ELR (cell line): ENCODE measurements at places on chromosomes 3 and 15.

DNA sequence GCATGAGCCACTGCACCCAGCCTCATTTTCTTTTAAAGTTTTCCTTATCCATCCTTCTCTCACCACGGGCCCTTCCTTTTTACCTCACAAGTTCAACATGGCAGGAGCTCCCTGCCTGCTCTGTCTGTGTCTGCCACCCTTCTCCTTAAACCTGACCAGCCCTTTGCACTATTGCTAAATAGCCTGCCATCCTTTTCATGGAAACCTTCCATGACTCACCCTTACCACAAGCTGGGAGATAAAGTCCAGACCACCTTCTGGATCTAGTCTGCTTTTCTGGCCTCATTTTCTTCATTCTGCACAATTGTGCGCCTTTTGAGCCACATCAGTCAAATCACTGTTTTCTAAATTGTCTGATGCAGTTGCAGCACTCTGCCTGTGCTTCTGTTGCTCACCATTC, 8.9 kb downstream of the PARP14 start:
- DNase-seq = peak; percentile 77

GRCh38 chr3:163481738-163482137, 1596.6 kb downstream of the SI start:
- DNase-seq = no peak

GRCh38 chr3:38332201-38332600, 14.4 kb upstream of the XYLB start:
- no peak for DNase-seq

GRCh38 chr3:139887431-139887830, 47.6 kb upstream of the CLSTN2 start:
- DNase-seq = no peak

DNA sequence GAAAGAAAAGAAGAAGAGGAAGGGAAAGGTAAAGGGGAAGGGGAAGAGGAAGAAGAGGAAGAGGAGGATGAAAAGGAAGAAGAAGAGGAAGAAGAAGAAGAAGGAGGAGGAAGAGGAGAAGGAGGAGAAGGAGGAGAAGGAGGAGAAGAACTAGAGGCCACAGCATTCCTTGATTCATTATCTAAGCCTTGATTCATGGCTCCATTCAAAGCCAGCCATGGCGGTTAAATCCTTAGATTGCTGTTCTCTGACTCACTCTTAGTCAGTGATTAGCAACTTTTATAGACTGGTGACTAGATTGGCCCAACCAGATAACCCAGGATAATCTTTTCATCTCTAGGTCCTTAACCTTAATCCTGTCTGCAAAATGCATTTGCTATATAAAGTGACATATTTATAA, 47.6 kb downstream of the OSTN start:
- peak; percentile 94 for DNase-seq

GRCh38 chr3:161559177-161559998, 62.8 kb downstream of the OTOL1 start:
- peak; percentile 77 for DNase-seq

GRCh38 chr3:155335724-155336354, 42.4 kb upstream of the STRIT1 start:
- DNase-seq = no peak

DNA sequence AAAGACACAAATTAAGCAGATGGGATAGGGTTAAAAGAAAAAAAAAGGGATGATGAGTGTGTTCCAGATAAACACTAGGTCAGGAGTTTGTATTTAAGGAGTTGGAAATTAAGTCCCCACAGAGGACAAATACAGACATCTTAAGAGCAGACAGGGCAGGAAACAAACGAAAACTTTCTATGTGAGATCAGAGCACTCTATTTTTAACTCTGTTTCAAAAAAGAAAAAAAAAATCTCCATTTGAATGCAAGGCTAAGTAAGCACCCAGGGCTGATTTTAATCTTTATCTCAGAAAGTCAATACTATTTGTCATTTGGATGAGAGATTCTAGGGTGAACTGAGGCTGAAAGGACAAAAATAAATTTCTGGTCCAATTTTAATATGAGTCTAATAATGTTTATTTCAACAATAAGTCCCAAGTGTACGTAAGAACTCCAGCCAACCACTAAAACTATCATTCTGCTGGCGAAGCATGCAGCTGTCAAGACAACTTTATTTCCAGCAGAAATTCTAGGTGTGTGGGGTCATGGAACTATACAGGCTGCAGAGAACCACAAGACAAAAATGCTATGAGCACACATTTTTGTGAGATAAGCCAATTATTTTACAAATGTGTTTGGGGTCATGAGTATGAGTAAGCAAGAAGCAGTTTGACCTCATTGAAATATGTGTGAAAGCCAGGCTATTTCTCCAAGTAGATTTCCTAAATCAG, 186.1 kb downstream of the FMN1 start:
- peak; percentile 49 for DNase-seq

- no peak for DNase-seq
These were observed 26.8 kb upstream of the MKRN3 start for GRCh38 chr15:23538648-23539047.

DNA sequence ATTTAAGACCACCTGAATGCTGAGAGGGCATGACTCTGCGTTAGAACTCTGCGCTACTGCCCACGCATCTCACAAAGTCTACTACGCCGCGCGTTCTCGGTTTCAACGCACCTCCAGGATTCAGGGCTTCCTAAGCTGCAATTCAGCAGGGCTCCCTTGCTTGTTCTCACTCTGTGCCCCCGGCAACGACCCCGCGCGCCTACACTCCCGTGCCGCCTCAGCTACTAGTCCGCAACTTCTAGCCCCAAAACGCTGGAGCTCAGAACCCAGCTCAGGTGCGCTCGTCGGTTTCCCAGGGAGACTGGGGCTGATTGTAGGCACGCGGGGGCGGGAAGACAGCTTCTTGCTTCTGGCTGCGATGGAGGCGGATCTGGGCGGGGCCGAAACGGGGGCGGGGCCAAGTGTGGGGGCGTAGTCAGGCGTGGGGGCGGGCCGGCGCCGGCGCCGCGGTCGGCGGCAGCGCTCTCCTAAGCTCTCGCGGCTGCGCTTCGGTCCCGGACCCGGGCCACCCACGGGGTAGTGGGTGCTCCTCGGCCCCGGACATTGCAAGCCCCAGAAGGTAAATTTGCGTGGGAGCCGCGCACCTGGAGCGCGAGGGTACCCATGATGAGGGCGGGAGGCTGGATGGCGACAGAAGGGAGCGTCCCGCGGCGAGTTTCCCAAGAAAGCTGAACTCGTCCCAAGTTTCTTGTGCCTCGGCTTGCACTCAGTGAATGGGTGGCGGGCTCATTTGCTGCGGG, at the start of gene ARHGEF26:
Gene ARHGEF26, plus strand, starts transcription at position 430 of the 740 bp plus-strand sequence. CDS start 603 bp downstream, outside the sequence.
- peak; percentile 79 for DNase-seq

DNA sequence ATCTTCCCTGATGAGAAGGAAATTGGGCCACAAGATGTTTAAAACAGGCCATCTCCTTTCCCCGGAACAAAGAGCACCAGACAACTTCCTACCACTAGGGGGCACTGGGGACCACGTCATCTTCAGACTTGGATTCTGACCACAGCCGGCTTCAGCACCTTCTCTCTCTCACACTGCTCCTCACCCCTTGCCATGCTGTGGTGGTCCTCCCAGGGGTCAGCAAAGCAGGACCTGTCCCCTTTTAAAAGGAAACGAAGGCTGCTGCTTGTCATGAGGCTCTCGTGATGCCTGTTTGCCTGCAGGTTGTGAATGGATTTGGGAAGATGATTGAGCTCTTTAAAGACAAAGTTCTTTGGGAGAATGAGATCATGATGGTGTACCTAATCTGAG, 16.2 kb downstream of the RFT1 start:
- peak; percentile 88 for DNase-seq

- no peak for DNase-seq
These were observed 193.8 kb downstream of the SCAPER start for GRCh38 chr15:76711351-76711827.

DNA sequence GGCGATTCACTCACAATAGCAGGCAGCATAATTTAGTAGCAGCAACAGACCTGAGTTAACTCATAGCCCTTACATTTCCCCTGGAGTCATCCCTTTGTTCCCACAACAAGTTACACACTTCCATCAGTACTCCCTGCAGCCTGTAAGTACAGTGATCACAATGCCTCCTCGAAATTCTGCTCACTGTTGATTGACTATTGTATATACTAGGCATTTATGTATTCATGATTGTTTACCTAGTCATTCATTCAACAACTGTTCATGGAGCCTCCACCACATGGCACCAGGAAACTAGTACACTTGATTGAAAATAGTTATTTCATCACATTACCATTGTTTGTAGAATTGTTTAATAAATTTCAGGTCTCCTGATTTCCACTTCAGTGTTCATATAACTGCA, 71.4 kb upstream of the P3H2 start:
- no peak for DNase-seq

GRCh38 chr3:174325834-174326700, 533.1 kb upstream of the NAALADL2 start:
- peak; percentile 3 for DNase-seq

DNA sequence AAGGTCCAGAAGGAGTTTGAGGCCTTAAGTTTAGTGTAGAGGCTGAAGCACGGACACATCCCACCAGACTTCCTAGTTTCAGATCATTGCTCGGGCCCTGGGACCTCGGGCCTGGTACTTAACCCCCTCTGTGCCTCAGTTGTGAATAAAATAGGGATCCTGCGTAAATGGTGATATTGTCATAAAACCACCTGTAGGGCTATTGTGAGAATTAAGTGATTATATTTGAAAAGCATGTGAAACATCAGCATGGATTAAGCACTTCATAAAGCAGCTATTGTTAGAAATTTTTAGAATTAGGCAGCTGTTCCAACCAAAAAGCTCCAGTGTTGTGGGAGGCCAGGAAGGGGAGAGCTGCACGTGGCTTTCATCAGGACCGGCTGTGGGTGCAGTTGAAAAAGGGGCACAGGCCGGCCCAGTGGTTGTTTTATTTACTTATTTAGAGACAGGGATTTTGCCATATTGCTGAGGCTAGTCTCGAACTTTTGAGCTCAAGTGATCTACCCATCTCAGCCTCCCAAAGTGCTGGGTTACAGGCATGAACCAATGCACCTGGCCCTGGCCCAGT, 4.4 kb downstream of the RCCD1 start:
- no peak for DNase-seq

DNA sequence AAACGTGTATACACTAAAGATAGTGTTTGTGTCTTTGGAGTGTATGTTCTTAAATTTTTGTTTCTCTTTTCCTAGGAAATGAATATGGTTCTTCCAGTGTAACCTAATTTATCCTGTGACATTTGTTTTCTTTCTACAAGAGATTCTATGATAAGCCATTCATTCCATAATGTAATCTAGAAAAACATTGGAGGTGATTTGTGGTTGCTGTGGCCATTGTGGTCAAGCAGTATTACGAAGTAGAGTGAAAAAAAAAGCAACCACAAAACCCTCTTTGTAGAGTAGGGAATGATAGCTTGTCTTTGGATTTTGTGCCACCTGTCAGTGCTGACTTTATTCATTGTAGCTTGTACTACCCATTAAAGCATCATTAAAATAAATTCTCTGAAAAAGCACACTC, 1209.6 kb downstream of the ZPLD1 start:
- DNase-seq = peak; percentile 14

- DNase-seq = no peak
These were observed 286.5 kb downstream of the SQOR start for GRCh38 chr15:45921376-45921775.

GRCh38 chr3:161296814-161297213, 74.5 kb downstream of the SPTSSB start:
- no peak for DNase-seq

GRCh38 chr3:197889204-197889930, 60.6 kb upstream of the RPL35A start:
- no peak for DNase-seq
